ENCODE measurements at places on chromosomes 5 and 9.

- DNase-seq, result no peak
Measured at GRCh38 chr5:56029457-56029856, 34.7 kb upstream of the IL6ST start.

GRCh38 chr5:159331093-159331973, 1.0 kb upstream of the IL12B start:
- DNase-seq, result no peak

GRCh38 chr9:36598273-36598672, 25.6 kb downstream of the MELK start:
- DNase-seq, result no peak

- DNase-seq, result no peak
Measured at GRCh38 chr9:113516840-113517577, 53.5 kb downstream of the RGS3 start.

- no peak for DNase-seq
Measured at GRCh38 chr5:67164856-67165525, 31.6 kb downstream of the CD180 start.

GRCh38 chr5:111779922-111780292, 22.9 kb upstream of the NREP start:
- DNase-seq, result no peak

DNA sequence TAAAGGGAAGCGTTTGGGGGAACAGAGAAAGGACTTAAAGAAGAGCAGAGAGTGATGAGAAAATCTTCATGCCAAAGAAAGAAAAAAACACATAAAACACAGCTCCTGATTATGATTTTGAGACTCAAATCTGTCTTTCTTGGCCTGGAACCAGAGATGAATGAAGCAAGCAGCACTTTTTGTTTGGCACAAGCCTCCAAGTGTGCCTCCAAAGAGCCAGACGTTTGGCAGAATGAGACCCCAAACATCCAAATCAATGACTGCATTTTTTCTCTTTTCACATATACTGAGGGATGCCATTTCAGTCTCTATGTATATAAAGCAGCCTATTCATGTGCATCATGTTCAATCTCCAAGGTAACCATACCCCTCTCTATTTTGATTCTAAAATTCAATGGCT, 424.2 kb downstream of the TUSC1 start:
- DNase-seq, result no peak

- DNase-seq, result no peak
Measured at GRCh38 chr9:129100383-129101169, 10.0 kb downstream of the CRAT start.
